Effector CD8-positive, alpha-beta T cell (primary cell): ENCODE measurements at places on chromosomes 1 and 21.

DNA sequence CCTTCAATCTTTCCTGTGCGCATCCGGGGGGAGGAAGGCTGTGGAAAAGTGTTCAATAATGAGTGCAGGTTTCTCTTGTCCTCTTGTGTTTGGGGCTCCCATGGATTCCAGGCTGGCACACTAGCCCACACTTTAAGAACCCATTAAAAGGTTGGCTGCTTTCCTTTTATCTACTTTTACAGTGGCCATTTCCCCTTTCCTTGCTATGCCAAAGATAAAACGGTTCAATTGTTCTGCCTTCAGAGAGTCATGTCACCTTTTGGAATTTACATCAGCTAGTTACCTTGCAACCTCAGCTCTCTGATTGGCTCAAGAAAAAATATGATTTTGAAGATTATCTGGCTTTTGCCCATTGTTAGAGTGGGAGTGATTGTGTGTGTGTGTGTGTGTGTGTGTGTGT is 182.3 kb downstream of the SDCCAG8 start:
- no peak for DNase-seq

- DNase-seq = no peak
Measured at GRCh38 chr21:32946654-32947053, 79.1 kb upstream of the OLIG2 start.

- DNase-seq = no peak
Measured at GRCh38 chr1:236156512-236157208, 14.3 kb downstream of the GPR137B start.

DNA sequence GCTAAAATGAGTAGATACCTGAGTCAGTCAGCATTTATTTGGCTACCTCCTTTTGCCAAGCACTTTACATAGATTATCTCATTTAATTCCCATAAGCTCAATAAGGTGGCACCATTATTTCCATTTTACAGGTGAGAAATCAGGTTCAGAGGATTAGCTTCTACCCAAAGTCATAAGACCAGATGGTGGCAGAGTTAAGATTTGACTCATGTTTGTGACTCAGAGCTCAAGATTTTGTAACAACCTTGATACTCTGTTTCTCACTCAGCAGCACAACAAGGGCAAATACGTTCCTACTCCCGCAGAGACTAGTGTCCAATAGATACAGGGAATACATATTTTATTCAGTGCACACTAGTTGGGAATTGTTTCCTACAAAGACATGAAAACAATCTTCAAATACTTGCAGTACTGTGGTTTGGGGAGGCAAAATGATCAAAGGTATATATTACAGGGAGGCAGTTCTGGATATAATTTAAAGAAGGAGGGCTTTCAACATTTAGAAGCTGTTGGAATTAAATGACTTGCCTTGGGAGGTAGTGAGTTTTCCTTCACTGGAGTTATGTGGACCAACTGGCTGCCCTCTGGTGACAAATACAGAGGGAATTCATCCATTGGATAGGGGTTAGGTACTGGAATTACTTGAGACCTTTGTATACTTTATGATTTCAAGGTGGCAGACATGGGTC is 3.6 kb downstream of the LEPR start:
- DNase-seq = no peak

DNA sequence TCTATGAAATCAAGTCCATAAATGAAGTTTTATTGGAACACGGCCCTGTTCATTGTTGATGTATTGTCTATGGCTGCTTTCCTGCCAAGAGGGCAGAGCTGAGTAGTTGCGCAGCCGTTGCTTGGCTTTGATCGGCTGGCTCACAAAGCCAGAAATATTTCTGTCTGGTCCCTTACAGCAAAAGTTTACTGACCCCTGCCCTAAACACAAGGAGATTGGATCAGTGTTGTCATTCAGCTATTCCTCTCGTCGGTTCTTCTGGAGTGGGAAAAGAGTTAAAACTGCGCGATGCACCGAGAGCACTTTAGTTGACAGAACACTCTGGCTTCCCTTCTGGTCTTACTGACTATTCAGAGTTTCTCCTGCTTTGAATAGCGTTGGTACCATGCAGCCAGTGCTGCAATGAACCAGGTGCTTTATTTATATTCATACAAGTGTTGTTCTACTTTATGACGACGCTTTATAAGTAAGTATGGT is 868 bp downstream of the ZBTB40 start:
- DNase-seq = no peak

DNA sequence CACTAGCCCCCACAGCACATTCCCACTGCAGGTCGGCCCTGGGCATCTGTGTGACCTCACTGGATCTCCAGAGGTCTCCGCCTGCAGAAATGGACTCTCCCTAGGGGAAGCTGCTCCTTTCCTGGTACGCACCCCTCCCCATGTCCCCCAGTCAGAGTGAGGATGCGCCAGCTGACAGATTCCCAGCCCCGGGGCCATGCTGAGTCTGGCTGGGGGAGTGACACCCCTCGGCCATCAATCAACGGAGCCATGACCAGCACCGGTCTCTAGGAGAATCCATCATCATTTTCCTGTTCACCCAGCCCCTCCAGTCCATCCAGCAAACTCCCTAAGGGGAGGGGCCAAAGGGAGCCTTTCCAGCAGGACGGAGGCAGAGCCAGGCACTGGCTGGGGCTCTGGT is 68.7 kb upstream of the PAX7 start:
- DNase-seq = no peak

GRCh38 chr1:91712981-91713841 is 172.7 kb downstream of the TGFBR3 start:
- no peak for DNase-seq

DNA sequence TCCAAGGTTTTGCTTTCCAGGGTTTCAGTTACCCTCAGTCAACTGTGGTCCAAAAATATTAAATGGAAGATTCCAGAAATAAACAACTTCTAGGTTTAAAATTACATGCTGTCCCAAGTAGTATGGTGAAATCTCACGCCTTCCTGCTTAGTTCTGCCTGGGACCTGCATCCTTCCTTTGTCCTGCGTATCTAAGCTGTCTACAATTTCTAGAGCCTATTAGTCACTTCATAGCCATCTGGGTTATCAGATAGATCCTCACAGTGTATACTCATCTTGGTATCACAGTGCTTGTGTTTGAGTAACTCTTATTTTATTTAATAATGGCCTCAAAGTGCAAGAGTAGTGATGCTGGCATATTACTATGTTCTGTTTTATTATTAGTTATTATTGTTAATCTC is 157.7 kb downstream of the ROR1 start:
- DNase-seq = no peak

DNA sequence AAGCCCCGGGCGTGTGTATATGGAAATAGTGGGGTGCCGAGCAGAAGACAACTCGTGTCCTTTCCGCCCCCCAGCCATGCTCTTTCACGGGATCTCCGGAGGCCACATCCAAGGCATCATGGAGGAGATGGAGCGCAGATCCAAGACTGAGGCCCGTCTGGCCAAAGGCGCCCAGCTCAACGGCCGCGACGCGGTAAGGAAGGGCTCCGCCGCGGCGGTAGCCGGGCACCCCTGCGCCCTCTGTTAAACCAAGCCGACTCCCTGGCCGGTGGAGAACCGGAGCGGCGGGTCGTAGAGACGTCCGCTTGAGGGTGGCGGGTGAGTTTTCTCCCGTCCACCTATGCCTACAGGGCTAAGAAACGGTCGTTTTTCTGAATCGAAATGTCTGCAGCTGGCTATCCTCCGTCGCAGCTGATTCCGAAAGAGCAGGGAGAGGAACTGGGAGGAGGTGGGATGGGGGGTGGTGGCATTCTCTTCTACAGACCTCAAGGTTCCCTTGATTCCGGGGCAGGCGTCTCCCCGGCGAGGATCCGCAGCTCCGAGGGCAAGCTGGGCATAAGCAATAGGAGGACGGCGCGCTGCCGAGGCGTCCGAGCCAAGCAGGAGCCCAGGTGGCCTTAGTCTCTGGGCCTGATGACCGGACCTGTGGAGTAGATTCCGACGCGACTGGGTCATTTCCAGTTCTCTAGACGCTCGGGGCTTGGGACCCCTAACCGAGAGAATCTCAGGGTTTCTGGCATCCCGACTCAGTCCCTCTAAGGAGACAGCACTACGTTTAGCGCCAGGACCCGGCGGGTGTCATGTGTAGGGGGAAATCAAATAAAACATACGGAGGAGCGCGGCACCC is 856 bp downstream of the LHX9 start:
- DNase-seq = no peak
